Stimulated activated CD8-positive, alpha-beta memory T cell treated with anti-CD3 and anti-CD28 coated beads, Interleukin-12 subunit alpha, Interleukin-12 subunit beta, amount 100 ng/mL, for 1 hour (primary cell): ENCODE measurements at places on chromosomes 11 and 22.

DNA sequence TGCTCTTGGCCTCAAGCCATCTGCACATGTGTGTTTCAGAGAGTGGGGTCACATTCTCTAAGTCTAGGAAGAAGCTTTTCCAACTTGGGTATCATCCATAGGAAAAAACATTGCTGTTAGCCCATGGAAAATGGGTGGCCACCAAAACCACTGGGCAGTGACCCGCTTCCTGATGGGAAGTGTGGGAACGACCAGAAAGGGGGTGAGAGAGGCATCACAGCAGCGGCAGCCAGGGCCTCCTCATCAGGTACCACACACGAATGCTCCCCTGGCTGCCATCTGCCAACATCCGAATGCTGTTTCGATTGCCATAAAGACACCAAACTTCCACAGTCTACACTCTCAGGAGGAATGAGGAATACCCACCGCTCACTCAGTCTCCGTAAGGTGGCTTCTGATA, 40.3 kb downstream of the CHKA start:
- no peak for DNase-seq

DNA sequence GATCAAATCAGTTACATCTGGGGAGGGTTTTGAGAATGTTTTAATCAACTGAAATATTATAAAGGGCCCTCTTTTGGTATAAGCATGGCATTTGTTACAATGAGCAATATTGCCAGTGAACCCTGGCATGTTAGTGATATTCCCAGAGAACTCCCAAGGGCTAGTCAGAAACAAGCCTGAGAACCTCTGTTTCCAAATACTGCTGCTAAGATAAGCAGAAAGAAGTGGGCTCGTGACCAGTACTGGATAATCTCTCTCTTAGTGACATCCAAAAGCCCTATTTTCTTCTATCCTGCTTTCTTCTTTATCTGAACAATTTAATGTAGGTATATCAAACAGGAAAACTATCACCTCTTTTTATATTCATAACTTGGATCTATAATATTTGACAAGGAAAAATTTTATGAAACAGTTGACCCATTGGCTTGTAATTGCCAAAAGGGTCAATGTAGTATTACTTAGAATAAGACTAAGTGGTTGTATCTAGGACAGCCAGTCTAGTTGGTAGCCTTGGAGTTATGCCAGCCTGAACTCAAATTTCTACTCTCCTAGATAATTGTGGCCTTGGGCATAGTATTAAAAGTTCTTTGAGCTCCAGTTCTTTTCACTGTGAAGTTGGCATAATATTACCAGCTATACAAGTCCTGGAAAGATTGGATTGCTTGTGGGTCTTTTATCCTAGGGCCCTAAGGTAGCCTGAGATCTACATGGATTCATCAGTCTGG, 15.7 kb downstream of the CAT start:
- DNase-seq, result no peak

- DNase-seq, result no peak
Measured at GRCh38 chr11:94424662-94425061, 23.4 kb upstream of the GPR83 start.

DNA sequence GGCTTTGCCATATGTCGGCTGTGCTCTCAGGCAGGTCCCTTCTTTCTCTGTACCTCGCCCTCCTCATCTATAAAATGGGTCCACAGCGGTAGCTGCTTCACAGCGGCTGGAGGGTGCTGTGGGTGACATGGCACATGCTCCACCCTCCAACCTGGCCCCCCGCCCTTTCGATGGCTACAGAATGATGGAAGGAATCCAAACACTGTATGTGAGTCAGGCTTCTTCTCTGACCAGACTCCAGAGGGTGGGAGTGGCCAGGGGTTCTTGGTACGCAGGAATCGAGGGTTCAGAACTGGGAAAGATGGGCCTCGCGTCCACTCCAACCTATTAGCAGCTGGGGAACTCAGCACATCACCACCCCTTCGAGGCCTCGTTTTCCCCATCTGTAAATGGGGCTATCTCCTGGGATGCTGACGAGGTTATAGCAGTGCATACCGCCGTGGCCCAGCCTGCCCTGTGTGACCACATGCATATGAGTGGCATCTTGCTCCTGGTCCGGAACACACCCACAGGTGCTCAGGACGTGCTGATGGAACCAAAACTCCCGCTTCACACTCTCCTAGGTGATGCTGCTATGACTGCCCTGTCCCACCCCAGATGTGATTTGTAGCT, 26.4 kb downstream of the MN1 start:
- DNase-seq, result no peak

GRCh38 chr11:93845181-93846092, 5.0 kb downstream of the VSTM5 start:
- no peak for DNase-seq

DNA sequence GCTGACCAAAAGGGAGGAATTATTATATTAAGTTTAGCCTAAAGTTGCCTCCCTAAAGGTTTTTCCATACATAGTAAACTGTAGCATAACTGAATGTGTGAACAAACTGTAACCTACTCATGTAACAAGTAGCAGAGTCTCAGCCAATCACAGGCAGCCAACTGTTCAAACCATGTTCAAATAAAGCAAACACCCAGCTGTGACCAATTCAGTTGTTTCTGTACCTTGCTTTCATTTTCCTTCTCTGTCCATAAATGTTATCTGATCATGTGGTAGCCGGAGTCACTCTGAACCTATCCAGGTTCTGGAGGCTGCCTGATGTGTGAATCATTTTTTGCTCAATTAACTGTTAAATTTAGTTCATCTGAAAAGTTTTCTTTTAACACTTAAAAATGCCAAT, 373.5 kb downstream of the GUCY1A2 start:
- no peak for DNase-seq

GRCh38 chr11:1776331-1776851, 12.7 kb upstream of the CTSD start:
- no peak for DNase-seq

DNA sequence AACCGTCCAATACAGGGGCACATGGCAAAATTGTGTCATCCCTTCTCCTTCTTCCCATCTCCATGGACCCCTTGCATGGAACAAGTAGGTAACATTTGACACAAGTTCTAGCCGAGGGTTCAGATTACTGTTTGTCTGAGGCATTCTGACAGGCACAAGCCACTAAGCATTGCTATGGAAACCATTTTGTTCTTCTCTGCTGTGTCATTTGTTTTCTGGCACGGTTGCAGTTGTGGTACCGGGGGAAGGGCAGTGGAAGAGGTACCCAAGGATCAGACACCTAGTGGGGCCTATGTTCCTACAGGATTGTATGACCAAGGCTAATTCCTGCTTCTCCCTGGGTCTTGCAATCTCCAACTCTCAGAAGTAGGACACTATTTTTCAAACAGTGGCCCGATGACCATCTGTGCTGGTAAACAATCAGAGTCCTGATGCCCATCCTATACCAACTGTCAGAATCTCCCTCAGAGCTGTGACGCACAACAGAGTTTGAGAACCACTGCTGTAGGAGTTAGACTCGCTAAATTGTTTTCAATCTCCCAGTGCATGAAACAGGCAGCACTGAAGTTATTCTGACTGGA, 69.3 kb downstream of the KCNC1 start:
- DNase-seq, result no peak

DNA sequence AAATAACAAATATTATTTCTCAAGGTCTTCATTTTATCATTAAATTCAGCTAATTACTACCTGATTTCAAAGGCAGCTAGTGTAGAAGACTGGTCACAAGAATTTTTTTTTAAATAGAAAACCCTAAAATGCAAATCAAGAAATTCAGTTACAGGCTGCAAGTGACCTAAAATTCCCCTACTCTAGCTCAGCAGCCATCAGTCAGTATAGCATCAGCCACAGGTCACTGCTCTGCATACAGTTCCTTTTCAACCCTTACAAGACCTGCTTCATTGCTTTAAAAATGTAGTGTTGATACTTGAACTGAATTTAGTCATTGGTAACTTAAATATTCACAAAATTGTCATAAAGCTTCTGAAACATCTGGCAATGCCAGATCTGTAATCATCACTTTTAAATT, 9.5 kb upstream of the B3GNT6 start:
- no peak for DNase-seq

DNA sequence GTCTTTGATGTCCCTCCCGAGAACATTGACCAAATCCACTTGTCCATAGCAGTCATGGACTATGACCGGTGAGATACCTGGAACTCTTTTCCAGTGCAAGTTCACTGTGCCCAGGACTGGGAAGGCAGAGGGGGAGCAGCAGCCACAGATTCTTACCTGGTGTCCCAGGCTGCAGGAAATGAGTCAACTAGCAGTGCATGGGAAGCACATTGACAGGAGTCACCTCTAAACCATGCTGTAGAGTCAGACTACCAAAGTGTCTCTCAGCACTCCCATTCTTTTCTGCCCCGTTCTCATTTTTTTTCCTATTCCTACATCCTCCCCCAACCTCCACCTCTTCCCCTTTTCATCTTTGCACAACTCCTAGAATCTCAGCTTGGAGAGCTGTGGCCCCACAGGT, 67.2 kb upstream of the OLFML1 start:
- DNase-seq, result no peak

DNA sequence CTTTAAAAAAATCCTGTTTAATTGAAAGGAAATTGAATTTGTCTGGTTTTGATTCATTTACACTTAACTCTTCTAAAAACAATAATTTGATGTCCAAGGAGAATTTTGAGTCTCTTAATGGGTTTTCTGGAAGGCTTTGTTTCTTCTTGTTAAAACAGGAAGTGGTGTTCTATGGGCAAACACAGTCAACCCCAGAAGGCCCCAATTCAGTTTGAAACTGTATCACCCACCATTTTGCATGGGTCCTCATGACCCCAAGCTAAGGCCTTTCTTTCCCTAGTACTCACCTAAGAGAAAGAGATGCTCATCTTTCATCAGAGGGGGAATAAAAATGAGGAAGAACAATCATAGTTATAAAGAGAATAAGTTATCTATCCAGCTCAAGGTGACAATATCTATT, 10.6 kb downstream of the FLI1 start:
- DNase-seq, result no peak

- DNase-seq, result no peak
Measured at GRCh38 chr11:116642902-116643301, 129.9 kb downstream of the BUD13 start.

- DNase-seq, result no peak
Measured at GRCh38 chr22:40305625-40306024, 40.7 kb upstream of the ADSL start.

GRCh38 chr11:91075032-91075695, 852.3 kb upstream of the CHORDC1 start:
- DNase-seq, result no peak

DNA sequence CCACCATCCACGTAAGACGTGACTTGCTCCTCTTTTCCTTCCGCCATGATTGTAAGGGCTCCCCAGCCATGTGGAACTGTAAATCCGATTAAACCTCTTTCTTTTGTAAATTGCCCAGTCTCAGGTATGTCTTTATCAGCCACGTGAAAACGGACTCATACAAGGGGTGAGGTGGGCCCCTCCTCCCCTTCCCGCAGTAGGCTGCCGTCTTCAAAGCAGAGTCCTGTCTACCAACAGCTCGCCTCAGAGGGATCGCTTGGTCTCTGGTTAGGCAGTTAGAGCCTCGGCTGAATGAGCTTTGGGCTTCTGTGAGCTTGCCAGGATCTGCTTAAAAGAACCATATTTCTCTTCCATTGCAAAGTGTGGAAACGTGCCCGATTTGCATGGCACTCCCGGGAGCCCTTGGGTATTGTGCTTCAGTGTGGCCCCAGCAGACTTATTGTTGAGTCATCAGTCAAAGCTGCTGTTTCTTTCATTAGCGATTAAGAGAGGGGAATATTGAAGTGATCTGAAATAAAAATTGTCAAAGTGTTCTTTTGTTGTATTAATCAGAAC, 338.3 kb downstream of the TBC1D22A start:
- no peak for DNase-seq

DNA sequence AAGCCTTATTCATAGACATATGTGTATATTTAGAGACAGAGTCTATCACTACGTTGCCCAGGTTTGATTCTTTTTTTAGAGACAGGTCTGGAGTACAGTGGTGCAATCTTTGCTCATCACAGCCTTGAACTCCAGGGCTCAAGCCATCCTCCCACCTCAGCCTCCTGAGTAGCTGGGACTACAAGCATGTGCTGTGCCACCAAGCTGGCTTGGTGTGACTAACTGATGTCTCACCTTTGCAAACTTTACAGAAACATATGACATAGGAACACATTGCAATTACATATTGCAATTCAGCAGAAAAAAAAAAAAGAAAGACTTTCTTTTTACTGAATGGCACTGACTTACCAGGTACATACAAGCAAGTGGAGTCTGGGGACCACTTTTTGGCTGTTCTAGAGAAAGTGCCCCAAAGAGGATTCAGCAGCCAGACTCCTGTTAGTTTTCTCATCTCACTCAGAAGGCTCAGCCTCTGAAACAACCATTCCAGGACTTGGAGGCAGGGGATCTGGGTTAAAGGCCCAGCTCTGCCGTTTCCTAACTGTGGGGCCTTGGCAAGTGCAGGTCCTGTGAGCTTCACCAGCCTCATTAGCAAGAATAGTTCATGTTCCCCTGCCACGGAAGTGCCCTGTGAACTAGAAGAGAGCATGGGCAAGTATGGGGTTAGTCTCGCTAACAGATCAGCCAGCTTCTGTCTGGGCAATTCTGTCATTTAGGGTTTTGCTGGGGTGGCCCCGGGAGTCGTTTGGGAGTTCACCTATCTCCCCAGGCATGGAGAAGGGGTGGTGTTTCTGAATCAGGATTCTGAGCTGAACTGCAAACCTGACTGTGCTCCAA, 11.3 kb upstream of the NFAM1 start:
- no peak for DNase-seq

DNA sequence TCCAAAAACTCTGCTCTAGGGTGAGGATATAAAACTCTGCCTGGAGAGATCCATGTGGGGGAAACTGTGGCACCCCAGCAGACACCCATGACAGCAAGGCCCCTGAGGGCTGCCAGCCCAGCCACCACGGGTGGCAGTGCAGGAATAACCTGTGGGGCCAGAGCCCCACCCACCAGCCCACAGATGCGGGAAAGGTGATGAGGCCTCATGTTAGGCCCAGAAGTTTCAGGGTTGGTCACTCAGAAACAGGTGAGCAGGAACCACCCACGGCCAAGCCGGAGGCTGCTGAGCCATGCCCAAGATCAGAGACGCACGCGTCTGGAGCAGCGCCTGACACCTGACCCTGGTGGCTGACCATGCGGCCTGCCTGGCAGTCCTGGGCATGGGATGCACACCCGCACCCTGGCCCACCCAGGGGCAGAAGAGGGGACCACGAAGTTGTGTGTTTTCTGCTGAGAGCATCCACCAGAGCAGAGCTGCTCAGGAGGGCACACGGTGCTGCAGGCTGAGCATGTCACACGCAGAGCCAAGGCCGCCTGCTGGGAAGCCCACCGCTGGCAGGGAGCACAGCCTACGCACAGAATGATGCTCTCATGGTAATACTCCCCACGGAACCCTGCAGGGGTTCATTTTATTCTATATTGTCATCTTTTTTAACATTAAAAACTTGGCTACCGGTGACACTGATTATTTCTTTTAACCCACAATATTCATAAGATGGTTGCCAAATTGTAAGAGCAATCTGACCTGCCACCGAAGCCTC, 41.2 kb downstream of the DUSP8 start:
- no peak for DNase-seq

GRCh38 chr11:131074573-131074972, 158.3 kb upstream of the SNX19 start:
- no peak for DNase-seq

GRCh38 chr22:37160027-37160426, 10.3 kb upstream of the IL2RB start:
- no peak for DNase-seq
